HFFc6 (cell line): ENCODE measurements at places on chromosomes 1 and 21.

GRCh38 chr1:235327559-235328270, at the start of gene ARID4B:
Gene ARID4B (minus strand): TSS chr1:235328179. CDS start chr1:235326919, 1,260 bp downstream.
- DNase-seq, result no peak

DNA sequence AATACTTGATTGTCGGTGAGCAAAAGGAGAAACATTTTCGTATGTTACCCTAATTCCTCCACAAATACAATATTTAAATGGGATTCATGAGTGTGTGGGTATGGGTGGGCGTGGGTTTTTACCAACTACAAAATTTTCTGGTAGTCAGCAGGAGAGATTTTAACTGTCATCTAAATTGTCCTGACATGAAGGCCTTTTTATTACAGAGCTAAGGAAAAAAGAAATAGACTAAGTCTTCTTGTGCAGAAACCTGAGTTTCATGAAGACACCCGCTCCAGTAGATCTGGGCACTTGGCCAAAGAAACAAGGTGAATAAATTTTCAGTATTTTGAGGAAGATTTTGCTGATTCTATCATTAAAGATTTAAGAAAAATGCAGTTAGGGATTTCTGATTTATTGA, 752 bp downstream of the RGS18 start:
- DNase-seq, result no peak

GRCh38 chr1:26986658-26987057, 6.8 kb upstream of the TRNP1 start:
- DNase-seq, result no peak

DNA sequence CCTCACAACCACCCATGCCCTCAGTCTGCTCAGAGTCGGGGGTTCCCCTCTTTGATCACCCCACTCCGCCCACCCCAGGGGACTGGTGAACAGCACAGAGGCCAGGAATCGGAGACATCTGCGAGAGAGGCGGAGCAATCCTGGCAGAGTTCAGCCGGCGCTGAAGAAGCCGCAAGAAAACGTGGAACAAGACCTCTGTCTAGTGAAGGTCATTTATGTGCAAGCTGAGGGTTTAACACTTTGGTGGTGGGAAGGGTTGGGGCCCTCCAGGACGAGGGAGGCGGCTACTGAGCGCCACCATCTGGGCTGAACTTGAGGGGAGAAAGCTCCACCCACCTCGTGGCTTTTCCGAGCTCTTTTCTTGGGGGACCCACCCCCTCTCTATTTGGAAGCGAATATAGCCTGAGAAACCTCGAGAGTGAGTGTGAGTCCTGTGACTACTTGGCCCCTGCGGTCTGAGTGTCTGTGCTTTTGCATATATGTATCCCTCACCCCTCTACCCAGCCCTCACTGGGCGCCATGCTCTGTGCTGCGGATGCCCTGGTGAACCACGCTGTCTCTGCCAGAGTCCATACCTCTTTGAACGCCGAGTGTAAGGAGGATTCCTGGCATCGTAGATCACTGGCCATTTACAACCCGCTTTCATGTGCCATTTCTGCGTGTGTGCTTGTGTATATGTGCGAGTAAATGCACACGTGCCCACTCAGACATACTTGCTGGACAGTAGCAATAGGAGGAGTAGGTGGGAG, 1.2 kb upstream of the EPHA10 start:
- DNase-seq, result no peak

- no peak for DNase-seq
Measured at GRCh38 chr21:15604413-15604812, 125.4 kb upstream of the USP25 start.

DNA sequence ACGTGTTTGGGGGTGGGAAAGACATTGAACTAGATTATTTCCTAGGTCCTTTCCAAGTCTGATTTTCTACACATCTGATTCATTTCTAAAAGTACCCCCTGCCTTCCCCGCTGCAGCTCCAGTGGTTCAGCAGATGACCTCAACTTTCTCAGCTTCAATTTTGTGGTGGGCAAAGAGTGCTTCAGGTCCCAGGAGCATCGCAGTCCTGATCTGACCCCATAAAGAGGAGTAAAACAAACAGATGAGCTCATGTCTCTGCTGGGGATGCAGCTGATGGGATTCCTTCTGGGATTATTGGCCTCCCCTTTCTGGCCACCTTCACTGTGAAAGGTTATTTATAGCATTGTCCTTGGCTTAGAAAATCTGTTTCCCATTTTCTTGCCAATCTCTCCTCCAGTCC, 337.0 kb upstream of the PLXNA2 start:
- DNase-seq, result no peak

DNA sequence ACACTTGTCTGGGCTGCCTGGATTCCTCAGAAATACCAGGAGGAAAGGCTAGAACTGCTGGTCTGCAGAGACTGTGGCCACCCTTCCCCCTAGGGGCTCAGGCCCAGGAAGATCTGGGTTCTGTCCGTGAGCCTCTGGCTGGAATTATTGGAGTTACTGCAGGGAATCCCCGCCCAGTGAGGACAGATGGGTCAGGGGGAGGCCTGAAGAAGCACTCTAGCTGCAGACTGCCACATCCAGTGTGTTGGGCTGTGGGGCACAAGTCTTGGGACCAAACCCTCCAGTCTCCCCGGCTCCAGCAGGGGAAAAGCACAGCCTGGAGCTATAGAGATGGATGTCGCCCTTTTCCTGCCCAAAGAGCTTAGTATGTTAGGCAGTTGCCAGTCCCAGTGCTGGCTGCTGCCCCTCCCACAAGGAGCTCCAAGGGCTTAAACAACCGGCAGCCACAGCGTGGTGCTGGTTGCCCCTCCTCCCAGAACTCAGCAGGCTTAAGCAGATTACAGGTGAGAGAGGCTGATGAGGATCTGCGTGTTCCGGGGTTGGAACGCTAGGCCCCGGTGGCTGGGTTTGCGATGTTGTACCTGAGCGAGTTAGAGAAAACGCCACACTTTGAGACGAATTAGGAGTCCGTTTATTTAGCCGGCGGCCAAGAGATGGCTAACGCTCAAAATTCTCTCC, 255.5 kb upstream of the LRRC7 start:
- DNase-seq, result no peak

DNA sequence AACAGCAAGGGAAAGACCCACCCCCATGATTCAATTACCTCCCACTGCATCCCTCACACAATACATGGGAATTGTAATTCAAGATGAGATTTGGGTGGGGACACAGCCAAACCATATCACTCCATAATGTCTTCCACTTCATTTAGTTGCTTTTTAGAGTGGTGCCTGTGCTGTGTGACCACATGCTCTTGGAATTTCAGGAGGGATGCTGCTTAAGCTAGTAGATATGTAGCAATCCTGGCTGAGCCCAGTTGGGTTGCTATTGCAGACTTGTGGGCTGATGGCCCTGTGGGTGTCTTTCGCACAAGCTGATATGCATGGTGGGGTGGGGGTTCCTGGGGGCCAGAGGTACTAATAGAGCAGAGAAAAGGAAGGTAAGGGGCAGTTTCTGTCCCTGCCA, 160.4 kb upstream of the SYT6 start:
- DNase-seq, result peak; percentile 26

DNA sequence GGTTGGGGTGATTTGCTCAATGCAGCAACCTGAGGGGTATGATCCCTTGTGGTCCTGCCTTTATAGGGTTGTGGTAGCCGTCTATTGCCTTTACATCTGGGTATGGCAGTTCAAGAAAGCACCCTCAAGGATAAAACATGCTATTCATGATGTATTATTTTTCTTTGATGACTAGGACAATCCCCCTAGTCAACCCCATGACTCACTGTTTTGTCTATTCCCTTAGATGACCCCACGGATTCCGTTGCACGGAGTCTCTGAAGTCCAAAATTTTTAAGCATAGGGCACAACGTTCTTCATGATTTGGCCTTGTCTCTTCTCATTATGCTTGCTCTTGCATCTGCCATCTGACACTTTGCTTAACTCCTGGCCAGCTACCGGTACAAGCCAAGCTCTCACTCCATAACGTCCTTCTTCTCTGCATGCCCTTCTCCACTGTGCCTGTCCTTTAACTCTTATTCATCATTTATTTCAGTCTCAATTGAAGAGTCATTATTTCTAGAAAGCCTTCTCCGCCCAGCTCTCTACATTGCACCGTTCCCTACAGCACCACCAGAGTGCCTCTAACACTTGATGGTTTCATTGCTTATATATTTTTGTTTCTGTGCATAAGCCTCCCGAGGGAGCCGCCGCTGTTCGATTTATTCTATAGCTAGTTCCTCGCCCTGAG, 838 bp upstream of the DISP1 start:
- peak; percentile 9 for DNase-seq

DNA sequence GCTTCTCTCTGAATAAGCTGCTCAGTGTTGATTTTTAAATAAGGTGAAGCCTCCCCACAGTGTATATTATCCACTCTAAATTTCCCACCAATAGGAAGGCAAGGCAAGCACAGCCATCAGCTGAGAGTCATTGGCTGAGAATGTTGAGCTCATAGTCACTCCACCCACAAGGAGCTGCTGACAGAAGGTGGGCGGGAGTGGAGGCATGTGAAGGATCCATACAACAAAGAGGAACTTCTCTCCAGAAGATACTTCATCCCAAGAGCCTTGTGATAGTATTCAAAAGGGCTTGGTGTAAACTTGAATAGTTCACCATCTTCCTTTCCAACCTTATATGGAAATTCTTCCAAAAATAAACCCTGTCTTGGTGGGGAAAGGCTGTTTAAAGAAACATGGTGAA, 42.8 kb downstream of the SAMD13 start:
- DNase-seq, result peak; percentile 15

DNA sequence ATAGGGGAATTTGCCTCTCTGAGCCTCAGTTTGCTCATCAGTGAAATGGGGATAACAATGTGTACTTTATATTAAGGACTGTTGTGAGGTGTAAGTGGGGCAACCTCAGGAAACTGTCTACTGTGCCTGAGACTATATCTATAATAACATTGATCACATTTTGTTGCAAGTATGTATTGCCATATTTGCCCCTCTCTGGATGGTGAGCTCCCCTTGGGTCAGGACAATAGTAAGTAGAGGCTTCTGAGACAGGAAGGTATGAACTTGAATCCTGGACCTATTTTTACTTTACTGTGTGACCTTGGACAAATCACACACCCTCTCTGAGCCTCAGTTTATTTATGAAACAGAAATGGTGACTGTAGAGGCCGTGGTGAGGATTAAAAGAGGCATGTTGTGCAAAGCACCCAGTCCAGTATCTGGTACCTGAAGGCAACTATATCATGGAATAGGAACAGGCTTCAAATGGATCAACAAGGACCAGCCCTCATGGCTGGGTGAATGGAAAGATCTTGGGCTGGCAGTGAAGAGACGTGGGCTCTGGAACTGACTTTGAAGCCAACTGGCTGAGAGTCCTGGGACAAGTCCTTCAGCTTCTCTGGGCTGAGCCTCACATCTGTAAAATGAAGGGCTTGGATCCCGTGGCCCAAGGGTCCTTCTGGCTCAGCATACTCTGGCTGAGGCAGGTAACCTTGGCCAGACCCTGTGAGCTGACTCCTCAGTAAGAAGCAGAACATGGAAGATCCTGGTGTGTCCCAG, 35.0 kb upstream of the ID3 start:
- DNase-seq, result no peak

GRCh38 chr1:8317647-8318381, at the start of gene SLC45A1:
Gene SLC45A1 (plus strand): TSS chr1:8318114. CDS start chr1:8324330, 6,216 bp downstream.
- peak; percentile 19 for DNase-seq

GRCh38 chr21:31161157-31161556, 122.9 kb upstream of the KRTAP19-8 start:
- DNase-seq, result no peak

GRCh38 chr1:30477588-30477987, 245.8 kb downstream of the MATN1 start:
- no peak for DNase-seq

- DNase-seq, result peak; percentile 33
Measured at GRCh38 chr1:1889847-1890505, 911 bp downstream of the GNB1 start.

- DNase-seq, result no peak
Measured at GRCh38 chr1:182700351-182700709, 15.9 kb upstream of the RGS8 start.

DNA sequence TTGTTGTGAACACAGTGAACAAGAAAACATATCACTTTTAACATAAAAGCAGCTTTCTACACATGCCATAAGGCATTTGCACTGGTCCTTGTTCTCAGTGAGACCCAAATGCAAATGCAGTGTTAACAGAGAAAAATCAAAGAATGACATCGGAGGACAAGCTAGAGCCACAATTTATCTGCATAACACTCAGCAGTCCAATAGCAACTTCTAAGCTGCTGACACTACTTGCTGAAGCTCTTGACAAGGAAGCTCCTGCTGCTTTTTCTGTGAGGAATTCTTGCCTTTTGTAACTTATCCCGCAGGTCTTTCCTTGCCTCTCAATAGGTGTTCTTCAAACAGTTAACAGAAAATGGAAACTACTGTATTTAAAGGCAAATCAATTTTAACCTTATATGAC, 34.7 kb downstream of the USH2A start:
- DNase-seq, result no peak

GRCh38 chr1:230068952-230069684, 2.1 kb downstream of the GALNT2 start:
- no peak for DNase-seq

DNA sequence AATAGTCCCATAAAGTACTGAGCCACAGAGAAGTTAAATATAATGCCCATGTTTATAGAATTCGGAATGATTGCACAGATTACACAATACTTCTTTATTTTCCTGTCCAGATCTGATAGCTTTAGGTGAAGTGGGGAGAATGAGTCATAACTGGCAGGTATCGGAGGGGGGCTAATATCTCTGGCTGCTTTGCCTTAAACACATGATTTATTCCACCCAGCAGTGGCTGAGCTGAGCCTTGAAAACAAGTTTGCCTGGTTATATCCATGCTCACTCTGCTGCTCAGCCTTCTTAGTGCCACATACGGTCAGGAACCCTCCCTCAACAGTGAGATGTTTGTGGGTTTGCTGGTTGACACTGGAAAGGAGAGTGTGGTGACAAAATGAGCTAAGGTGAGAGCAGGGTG, 119.7 kb upstream of the ZNF648 start:
- DNase-seq, result no peak

DNA sequence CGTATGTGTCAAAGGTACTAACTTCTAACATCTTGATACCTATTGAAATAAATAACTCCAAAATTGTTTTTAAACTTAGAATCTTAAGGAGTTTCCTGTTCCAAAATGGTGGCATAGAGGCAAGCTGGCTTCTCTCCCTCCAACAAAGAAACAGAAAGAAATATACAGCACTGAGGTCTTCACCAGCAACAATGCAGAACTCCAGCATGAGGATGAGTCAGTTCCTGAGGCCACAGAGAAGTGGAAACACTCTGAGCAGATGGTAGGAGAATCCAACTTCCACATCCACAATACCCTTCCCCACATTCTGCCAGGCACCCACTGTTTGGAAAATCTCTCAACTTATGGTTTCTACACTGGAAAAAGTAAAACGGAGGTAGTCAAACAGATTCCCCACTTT, 12.2 kb upstream of the PPIH start:
- no peak for DNase-seq

- DNase-seq, result no peak
Measured at GRCh38 chr1:42815941-42816584, 859 bp upstream of the ERMAP start.
